ENCODE measurements at places on chromosomes 4 and X.

GRCh38 chrX:133970076-133970475 is 15.3 kb downstream of the GPC3 start:
- no peak for DNase-seq

DNA sequence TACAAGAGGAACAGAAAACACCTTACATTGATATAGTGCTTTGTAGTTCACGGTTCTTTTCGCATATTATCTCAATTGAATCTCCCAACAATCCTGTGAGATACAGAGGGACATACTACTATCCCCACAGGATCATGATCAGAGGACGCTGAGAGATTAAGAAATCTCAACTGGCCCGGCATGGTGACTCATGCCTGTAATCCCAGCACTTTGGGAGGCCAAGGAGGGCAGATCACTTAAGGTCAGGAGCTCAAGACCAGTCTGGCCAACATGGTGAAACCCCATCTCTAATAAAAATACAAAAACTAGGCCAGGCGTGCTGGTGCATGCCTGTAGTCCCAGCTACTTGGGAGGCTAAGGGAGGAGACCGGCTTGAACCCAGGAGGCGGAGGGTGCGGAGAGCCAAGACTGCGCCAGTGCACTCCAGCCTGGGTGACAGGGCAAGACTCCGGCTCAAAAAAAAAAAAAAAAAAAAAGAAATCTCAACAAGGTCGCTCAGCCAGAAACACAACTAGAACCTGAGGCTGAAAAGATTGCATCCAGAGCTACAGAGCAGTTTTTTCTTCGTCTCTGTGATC is 7.4 kb downstream of the APOO start:
- DNase-seq = no peak

DNA sequence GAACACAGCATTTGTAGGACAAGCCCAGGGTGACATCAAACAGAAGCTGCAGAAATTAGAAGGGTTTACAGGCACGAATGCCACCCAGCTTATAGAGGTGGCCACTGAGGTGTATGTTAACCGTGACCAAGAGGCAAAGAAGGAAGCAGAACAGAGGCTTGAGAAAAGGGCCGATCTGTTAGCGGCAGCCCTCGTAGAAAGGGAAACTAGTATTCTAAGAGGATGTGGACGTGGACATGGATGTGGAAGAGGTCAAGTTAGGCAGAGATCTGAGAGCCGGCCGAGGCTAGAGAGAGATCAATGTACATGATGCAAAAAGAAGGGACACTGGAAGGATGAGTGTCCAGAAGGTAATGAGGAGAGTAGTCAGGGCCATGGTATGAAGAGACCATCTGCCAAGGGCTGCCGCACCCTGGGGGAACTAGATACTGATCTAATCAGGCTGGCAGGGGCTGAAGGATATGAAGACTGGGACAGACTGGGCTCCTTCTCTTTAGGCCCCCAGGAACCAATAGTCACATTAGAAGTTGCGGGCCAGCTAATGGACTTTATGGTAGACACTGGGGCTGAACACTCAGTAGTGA is 27.5 kb downstream of the LIAS start:
- DNase-seq = no peak

DNA sequence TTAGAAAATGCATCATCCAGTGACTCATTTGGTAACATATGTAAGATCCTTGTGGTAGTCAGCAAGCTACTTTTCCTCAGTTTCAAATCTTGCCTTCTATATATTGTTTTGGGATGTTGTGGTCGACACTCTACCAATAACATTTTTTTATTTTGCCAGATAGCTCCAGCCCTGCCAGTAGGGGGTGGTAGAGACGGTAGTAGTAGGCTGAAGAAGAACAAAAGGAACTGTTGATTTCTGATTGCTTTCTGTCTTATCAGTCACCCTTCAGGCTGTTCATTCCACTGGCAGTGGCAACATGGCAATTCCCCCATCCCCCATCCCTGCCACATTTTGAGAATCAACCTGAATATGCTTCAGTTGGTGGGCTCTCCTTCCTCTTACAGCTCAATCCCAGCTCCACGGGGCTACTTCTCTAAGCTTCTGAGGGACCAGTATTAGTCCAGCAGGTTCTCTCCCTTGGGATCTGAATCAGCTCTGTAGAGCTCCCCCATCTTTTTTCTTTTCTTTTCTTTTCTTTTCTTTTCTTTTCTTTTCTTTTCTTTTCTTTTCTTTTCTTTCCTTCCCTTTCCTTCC is 171.5 kb upstream of the VEGFC start:
- no peak for DNase-seq

DNA sequence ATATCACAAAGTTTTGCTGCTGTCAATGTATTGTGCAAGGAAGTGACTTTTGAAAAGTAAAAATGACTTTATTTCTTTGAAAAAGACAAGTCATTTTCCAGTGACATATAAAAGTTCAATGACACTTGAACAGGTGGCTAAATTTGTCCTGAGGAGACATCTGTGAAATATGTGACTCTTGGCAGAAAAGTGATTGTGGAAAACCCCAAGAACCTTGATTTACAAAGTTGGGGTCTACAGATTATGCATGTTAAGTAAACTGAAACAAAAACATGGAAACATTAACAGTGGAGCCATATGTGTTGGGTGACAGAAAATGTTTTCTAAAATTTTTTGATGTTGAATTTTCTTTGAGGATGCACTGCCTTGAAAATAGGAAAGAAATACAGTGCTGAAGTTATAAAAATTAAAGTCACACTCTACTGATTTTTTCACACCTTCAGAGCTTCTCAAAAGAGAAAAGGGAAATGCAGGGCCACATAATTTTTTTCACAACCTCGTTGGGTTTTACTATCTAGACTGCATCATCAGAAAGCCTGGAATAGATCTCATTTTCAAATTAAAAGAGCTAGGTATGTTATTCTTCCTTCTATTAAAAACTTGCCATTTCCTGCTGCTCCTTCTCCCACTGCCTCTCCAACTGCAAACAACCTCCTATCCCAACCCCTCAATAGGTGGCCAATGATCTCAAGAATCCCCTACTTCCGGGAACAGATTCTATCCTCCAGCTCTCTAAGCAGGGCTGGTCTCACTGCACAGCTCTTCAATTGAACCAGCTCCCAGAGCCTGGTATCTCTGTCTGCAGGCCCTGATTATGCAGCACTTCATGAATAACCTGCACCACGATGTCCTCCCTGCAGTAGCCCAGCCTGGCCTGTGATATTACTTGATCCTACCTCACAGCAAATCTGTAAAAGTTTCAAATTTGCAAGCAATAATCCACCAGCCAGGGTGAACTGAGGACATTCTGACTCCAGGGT is 570.8 kb upstream of the CPEB2 start:
- DNase-seq = no peak

DNA sequence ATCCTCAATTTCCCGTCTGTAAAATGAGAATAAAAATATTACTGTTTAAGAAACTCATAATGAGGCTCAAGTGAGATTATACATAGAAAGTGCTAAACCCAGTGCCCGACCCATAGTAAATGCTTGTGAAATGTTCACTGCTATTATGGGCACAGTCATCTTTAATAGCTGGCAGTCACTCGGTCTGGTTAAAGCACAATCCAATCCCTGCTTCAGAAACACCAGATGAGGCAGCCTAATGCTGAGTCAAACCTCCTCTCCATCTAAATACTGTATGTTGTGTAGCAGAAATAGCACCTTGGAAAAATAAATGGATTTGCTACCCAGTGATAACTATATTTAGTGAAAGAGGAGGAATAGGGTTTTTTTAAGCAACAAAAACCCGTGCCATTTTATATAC is 14.5 kb downstream of the EVC2 start:
- no peak for DNase-seq

Measured in coronary artery (tissue), 2 donors.